ENCODE measurements at places on chromosomes 1 and 21.
A peak's percentile ranks its signal among the peaks of the same experiment; 100 is the strongest.

DNA sequence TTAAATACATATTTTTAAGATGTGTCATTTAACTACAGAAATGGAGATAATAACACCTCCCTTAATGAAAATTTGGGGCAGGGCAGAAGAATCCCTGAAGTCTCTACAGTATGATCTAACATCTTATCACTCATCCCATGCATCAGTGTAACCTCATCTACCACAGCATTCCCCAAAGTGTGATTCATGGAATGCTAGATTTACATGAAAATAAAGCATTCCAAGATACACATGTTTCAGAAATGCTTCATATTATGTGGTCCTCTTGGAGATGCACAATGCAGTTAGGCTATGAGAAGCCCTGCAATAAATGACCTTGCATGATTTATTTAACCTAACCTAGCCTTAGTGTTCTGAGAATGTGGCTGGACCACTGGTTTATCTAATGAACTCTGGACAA lies 166.9 kb upstream of the SYT6 start:
- DNase-seq, result no peak

- no peak for DNase-seq
These were observed 26.4 kb downstream of the MYOM3 start for GRCh38 chr1:24085546-24085945.

DNA sequence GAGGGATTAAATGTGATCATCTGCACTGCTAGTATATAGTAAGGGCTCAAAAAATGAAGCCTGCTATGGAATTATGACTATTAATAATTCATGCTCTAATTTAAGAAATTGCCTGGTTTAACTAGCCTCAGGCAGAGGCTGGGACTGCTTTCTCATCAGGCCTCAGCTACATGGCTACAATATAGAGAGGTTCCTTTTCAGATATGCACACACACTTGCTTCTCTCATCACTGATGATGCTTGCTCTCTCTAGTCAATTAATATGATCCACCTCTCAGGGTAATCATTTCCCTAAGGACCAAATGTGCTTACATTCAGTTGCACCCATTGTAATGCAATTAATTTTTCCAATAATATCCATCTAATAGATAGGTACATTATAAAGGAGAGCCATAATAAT lies 324.9 kb upstream of the ST6GALNAC5 start:
- no peak for DNase-seq

DNA sequence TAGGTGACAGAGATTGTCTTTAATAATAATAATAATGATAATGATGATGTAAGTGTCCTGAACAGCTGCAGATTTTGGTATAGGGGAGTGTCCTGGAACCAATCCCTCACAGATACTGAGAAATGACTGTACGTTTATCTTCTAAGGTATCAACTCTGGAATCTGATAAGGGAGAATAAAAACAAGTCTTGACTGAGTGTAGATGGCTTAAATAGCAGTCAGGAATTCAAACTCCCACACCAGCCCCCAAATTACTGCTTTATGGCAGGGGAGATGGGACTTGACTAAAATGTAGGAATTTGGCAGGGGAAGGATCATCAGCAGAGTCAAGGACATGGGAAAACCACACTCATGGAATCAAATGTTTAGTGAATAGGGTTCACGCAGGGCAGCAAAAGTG lies 6.1 kb upstream of the VHLL start:
- DNase-seq, result no peak

DNA sequence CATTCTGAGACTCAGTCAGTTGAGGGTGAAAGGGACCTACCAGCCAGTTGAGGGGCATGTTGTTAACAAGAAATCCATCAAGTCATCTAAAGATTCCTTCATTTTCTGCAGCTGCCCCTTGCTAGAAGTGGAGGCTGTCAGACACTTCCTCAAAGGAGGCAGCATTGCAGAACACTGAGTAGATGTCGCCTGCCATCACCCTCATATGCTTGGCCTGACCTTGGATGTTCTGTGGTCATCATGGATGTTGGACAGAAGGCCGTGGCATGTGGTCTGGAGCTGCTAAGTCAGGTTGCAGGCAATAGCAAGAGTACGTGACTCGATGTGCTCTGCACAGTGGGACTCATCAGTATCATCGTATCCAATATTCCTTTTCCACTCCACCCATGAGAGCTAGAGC lies 70.6 kb downstream of the GATAD2B start:
- DNase-seq, result no peak

- DNase-seq, result no peak
These were observed 7.7 kb upstream of the TTLL10 start for GRCh38 chr1:1165900-1166421.

GRCh38 chr1:226691247-226691646 lies 47.8 kb downstream of the ITPKB start:
- DNase-seq, result no peak

- DNase-seq, result peak; percentile 80
These were observed 3.9 kb upstream of the CD58 start for GRCh38 chr1:116574581-116575291.

GRCh38 chr1:194309269-194309668 lies 1122.9 kb upstream of the B3GALT2 start:
- no peak for DNase-seq
